ENCODE measurements at places on chromosomes 4 and X.

GRCh38 chr4:145936997-145937901 lies 1.4 kb downstream of the ZNF827 start:
- DNase-seq: no peak

DNA sequence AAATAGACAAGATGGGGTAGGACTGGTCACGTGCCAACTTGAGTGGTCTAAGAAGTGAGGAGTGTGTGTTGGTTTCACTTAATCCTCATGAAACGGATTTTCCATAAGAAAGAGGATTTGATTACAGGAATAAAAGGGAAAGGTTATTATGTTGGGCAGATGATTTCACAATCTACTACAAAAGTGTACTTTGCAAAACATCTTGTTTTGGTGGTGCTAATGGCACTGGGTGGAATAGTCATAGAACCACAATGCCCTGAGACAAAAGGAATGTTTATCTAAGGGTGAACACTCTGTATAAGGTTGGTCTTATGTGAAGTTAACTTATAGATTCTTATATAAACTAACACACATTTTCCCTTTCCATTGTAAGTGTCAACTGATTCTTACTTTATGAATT lies 45.6 kb downstream of the GLUD2 start:
- DNase-seq: no peak

- no peak for DNase-seq
These were observed 33.0 kb downstream of the TSPAN5 start for GRCh38 chr4:98625399-98625798.

GRCh38 chr4:101441446-101441845 lies 94.1 kb upstream of the PPP3CA start:
- DNase-seq: no peak

DNA sequence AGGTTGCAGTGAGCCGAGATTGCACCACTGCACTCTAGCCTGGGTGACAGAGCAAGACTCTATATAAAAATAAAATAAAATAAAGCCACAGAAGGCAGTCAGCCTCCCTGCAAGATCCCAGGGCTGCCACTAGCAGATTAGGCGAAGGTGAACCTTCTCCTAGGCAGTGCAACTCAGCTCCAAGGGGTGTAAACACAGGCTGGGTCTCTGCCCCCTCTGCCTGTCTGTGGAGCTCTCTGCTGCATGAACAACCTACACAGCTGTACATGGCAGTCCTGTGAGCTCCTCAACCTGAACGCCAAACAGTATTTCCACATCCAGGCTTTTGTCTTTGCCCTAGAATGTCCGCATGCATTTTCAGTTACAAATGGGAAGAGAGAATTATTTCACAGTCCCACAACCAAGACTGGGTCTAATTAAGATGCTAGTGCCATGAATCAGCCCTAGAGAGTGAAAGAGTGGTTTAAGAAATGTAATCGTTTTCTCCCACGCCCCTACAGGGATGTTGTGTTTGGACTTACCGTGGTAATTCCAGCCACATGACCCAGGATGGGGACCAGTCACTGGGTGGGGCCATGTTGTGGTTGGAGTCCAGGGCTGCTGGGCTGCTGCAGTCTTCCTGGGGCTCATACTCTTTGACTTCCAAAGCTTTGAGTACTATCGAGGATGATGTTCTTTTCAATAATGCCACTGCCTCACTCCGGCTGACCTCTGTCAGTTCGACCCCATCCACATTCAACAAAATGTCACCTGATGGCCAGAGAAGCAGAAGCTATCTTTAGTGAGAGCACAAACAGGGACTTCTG lies 99.0 kb downstream of the FIP1L1 start:
- no peak for DNase-seq

DNA sequence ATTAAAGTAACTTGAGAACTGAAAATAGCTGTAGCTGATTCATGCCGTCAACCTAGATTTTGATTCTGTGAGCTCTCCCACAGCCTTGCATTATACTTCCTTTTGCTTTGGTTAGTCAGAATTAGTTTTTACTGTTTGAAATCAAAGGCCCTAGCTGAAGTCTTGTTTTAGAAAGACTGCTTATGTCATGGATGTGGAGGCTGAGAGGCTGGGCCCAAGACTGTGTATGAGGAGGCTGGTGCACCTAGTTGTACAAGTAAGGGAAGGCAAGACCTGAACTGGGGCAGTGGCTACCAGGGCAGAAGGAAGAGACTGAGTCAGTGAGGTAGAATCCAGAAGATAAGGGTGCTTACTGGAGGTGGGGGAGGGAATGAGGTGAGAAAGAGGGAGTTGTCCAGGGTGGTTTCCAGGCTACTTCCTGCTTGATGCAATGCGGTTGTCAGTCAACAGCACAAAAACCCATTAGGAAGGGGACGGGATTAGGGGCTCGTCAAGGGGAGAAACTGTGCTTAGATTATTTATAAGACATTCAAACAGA lies 76.2 kb upstream of the PAGE3 start:
- no peak for DNase-seq

DNA sequence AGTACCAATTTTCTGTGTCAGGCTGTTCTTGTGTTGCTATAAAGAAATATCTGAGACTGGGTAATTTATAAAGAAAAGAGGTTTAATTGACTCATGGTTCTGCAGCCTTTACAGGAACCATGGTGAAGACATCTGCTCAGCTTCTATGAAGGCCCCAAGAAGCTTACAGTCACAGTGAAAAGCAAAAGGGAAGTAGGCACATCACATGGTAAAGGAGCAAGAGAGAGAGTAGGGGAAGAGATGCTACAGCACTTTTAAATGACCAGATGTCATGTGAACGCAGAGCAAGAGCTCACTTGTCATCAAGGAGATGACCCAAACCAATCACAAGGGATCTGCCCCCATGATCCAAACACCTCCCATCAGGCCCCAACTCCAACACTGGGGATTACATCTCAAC lies 174.3 kb downstream of the ATP10D start:
- DNase-seq: no peak

GRCh38 chrX:71171110-71171801 lies 26.6 kb downstream of the NLGN3 start:
- DNase-seq: no peak

- no peak for DNase-seq
These were observed 17.9 kb downstream of the SMARCA5 start for GRCh38 chr4:143531380-143531779.

- no peak for DNase-seq
These were observed 111.9 kb downstream of the STOX2 start for GRCh38 chr4:184016759-184017668.

DNA sequence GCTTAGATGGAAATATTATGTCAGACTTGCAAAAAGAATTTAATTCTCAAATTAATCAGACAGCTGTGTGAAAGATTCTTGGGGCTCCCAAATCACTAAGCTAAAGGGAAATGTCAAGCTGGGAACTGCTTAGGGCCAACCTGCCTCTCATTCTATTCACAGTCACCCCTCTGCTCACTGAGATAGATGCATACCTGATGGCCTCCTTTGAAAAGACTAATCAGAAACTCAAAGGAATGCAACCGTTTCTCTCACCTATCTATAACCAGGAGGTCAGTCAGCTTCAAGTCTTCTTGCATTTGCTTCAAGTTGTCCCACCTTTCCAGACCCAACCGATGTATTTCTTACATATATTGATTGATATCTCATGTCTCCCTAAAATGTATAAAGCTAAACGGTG lies 882.7 kb downstream of the CENPC start:
- no peak for DNase-seq

DNA sequence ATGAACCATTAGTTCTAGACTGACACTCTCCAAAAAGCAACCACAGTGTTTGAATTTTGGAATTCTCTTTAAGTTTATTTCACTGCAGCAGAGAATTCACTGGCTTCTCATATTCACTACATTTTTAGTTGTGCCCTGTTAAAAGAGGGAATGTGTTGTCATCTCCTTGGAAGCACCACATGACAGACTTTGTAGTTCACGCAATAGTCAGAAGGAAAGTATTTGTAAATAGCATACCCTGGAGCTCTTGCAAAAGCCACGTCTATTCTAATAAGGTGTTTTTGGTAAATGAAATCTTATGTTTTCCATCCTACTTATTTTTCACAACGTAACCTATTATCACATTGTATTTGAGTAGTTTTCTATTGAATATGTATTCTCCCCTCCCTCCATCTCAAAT lies 25.8 kb downstream of the DOCK11 start:
- DNase-seq: no peak
